ENCODE measurements at places on chromosomes 4 and X.

GRCh38 chr4:183554878-183555585 is 50.2 kb downstream of the ING2 start:
- no peak for DNase-seq

DNA sequence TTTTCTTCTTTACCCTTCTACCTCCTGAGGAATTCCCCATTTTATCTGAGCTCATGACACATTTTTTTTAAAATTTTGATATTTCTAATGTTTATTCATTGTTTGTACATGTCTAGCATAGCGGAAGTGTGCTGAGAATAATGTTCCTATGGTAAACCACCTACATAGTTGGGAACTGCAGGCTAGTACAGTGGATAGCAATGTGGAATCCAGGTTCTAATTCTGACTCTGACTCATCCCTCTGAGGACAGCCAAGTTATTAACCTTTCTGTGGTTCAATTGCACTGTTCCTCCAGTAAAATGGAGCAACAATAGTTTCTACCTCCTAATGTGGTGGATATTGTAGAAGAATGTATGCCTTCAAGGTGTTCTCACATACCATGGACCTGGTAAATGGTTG is 20.6 kb upstream of the APELA start:
- no peak for DNase-seq

- peak; percentile 29 for DNase-seq
These were observed 219.2 kb upstream of the FAT1 start for GRCh38 chr4:186942758-186943377.

- DNase-seq = no peak
These were observed 615.0 kb downstream of the TMA16 start for GRCh38 chr4:164109503-164109902.

- no peak for DNase-seq
These were observed 62.5 kb upstream of the HOPX start for GRCh38 chr4:56743550-56743949.

- no peak for DNase-seq
These were observed 290.2 kb downstream of the USP46 start for GRCh38 chr4:52368895-52369294.

GRCh38 chr4:575281-576141 is 584 bp downstream of the TMEM271 start:
- peak; percentile 47 for DNase-seq

GRCh38 chr4:13859423-13859822 is 231.9 kb upstream of the BOD1L1 start:
- DNase-seq = no peak

All from AG10803 (cell line).